ENCODE measurements at places on chromosomes 16 and 17.

DNA sequence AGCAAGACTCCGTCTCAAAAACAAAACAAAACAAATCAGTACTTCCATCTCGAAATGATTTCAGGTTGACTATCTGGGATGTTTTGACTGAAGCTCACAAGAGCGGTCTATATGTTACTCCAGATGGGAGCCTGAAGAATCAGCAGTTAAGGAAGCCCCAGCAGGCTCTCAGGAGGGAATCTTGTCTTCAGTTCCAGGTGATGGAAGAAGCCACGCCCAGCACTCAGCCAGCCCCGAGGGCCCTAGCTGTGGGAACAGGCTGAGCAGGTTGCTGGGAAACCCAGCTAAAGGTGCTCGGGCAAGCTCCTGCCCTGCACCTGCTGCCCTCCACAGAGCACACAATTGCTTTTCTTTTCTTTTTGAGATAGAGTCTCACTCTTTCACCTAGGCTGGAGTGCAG lies 32.4 kb downstream of the WIPI1 start:
- no peak for DNase-seq

- DNase-seq = no peak
Observed at GRCh38 chr16:78390092-78390491, 290.6 kb downstream of the WWOX start.

DNA sequence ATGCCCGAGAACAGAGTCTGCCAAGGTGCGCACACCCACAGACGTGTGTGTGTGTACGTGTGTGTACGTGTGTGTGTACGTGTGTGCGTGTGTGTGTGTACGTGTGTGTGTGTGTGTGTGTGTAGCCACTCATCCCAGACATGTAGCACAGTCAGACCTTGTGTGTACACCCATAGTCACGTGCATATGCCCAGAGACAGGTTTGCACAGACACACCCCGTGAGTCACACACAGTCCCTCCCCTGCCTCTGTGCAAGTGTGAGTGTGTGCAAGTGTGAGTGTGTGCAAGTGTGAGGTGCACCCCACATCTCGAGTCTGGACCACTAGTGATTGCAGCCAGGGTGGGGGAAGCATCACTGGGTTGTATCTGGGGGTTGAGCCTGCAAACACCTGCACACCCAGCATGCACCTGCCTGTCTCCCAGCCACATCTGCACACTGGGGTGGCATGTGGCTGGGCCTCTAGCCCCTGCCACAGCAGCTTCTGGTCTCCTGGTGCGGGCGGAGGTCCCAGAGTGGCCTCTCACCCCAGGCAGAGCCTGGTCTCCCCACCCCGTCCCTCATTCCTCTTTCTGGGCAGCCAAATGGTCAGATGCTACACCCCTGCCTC lies 23.6 kb downstream of the BAHCC1 start:
- no peak for DNase-seq

- no peak for DNase-seq
Observed at GRCh38 chr16:76670125-76670857, 393.1 kb downstream of the CNTNAP4 start.

DNA sequence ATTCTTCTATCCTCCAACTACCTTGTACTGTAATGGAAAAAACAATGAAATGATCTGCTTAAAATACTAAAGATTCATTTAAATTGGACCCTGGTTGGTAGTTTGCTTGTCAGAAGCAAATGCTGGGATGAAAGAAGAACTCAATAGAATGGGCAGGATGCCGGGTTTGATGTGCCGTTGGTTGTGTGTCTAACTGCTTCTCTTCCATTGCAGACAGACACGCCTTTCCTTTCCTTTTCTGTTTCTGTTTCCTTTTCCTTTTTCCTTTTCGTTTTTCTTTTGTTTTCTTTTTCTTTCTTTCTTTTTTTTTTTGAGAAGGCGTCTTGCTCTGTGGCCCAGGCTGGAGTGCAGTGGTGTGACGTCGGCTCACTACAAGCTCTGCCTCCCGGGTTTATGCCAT lies 64.6 kb downstream of the PLCG2 start:
- no peak for DNase-seq

GRCh38 chr16:30677931-30678585 lies 19.8 kb downstream of the FBRS start:
- DNase-seq = no peak

DNA sequence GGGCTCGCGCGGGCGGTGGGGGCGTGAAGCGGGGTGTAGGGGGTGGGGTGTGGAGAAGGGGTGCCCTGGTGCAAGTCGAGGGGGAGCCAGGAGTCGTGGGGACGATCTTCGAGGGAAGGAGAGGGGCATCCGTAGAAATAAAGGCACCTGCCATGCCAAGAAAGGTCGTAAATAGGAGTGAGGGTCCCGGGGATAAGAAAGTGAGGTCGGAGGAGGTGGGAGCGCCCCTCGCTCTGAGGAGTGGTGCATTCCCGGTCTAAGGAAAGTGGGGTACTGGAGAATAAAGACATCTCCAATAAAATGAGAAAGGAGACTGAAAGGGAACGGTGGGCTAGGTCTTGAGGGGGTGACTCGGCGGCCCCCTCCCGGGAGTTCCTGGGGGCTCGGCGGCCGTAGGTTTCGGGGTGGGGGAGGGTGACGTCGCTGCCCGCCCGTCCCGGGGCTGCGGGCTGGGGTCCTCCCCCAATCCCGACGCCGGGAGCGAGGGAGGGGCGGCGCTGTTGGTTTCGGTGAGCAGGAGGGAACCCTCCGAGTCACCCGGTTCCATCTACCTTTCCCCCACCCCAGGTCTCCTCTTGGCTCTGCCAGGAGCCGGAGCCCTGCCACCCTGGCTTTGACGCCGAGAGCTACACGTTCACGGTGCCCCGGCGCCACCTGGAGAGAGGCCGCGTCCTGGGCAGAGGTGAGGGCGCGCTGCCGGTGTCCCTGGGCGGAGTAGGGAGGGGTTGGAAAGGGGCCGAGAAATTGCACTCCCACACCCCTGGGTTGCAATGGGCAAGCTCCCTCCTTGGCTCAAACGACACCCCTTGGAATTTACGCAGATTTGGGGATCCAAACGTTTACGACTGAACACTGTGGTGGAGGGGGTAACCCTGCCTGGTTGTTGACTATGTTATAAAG lies 888 bp downstream of the CDH1 start:
- DNase-seq = no peak

GRCh38 chr17:59355702-59356325 lies 24.4 kb downstream of the YPEL2 start:
- no peak for DNase-seq

GRCh38 chr16:74726716-74727115 lies 26.1 kb upstream of the MLKL start:
- no peak for DNase-seq

DNA sequence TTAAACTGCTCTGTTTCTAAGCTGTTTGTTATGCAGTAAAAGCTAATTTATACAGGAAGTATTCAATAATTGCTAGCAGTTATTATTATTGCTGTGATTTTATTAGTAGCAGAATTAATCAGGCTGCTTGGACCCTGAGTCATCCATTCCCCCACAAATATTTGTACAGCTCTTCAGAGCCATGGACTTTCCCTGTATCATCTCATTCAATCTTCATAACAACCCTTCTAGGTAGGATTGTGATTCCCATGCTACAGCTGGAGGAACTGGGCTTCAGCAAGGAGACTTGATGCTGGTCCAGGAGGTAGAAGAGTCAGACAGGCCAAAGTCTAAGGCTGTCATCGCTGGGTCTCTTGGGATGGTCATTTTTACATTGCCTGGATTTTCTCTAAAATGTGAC lies 208.3 kb downstream of the C16orf95 start:
- DNase-seq = no peak

All from stimulated activated CD4-positive, alpha-beta T cell treated with anti-CD3 and anti-CD28 coated beads, Interleukin-15, amount 100 ng/mL, for 1 hour (primary cell).